GM12864 (cell line): ENCODE measurements at places on chromosomes 5 and 9.

- DNase-seq, result no peak
These were observed 110.7 kb upstream of the NFIL3 start for GRCh38 chr9:91534374-91534773.

DNA sequence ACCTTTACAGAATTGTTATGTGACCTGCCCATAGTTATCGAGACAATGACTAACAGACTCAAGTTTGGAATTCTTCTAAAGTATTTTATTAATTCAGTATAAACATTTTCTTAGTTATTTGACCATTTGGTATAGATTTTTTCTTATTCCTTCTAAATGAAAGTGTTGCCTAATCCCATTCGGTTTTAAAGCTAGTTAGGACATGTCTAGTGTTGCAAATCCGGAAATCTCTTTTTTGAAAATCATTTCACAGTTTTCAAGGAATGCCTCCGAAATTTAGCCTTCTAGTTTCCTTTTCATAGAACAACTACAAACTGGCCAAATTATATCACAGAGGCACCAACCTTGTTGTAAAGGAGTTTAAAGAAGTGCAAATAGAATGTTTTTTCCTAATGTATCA lies 171.8 kb downstream of the XRCC4 start:
- DNase-seq, result no peak

GRCh38 chr9:137064027-137064879 lies 6.1 kb downstream of the SAPCD2 start:
- DNase-seq, result no peak

DNA sequence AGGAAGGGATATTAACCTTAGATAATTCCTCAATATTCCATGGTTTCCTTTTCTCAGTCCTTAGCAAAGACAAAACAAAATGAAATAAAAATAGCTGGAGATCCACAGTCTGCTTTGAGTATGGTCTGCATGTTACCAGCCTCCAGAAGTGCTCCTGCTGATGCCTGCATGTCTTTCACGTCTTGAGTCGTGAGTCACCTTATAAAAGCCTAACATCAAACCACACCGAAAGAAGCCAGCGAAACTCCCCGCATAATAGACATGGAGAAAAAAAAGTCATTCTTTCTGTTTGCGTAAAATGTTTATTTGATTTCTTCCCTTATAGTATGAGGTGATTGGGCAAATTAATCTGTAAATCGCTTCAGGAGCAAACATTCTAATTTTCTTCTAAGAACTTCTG lies 380.5 kb downstream of the SLCO4C1 start:
- DNase-seq, result no peak

DNA sequence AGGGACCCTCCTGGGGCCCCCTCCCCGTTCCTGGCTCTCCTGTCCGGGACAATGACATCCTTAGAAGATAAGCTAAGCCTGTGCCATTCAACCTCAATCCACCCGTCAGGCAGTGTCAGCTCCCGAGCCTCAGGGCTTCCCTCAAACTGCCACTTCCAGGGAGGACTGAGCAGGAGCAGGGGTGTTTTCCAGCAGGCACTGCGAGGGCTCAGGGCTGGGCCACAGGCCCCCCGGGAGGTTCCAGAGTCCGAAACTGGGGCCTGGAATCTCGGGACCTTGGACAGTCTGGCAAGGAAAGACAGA lies 26.2 kb downstream of the LHX3 start:
- DNase-seq, result no peak
